ENCODE measurements at places on chromosomes 12 and 14. TPM values are rescaled to one million over a fixed set of nuclear protein-coding genes. Genes with fewer than 3 reads are reported as not detected.
A peak's percentile ranks its signal among the peaks of the same experiment; 100 is the strongest.

PUS7L gene
- total RNA-seq, result 10.7 TPM

- no peak for DNase-seq
Observed at GRCh38 chr12:22733756-22734155, 108.8 kb downstream of the ETNK1 start.

SERPINA4 gene
- total RNA-seq, result not detected

KRT4 gene
- not detected for total RNA-seq

MIP gene
- not detected for total RNA-seq

DNA sequence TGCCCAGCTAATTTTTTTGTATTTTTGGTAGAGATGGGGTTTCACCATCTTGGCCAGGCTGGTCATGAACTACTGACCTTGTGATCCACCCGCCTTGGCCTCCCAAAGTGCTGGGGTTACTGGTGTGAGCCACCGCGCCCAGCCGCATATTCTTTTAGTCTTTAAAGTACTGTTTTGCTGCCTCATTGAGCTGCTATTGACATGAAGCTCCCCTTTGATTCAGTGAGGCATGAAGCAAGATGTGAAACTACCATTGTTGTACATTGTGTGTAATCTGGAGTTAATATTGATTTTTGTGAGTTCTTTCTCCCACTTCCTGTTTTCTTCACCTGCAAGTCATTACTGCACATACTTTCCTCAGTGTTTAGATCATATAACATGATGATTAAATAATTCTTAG is 80.8 kb downstream of the MNAT1 start:
- DNase-seq, result no peak

DNA sequence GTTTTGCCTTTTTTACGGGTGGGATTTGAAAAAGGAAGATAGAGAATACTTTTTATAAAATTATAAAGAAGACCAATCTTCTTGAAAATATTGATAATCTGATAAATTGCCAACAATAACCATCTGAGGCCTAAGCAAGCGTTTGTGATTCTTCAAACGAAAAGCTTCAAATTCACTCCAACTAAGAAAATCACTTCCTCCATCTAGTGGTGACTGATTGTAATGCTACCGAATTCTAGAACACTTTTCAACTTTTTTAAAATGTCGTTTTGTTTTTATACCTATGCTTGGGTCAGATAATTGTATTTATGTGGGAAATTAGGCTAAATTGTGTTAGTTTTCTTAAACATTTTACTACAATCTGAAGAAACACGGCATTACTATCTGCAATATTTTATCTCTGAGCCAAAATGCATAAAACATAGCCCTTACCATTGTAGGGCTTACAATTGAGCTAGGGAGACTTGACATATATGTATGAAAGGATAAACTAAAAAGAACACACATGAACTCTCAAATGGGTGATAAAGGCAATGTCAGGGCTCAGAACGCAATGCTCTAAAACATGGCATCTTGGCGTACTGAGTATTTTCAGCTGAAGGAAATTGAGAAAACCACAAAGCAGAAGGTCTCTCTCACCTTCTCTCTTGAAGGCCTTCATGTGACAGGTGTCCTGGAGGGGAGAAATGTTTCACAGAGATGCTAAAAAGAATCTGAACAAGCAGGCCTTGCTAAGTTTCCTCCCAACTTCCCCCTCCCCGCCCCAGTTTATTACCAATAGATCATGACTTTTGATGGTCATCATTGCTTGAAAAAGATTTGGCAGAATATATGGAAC is 36.8 kb upstream of the G2E3 start:
- DNase-seq, result no peak

GRCh38 chr14:32329146-32329545 is at the start of gene AKAP6:
Gene AKAP6 (plus strand): TSS chr14:32329298. CDS start chr14:32433494, 104,196 bp downstream.
- DNase-seq, result no peak

- no peak for DNase-seq
Observed at GRCh38 chr12:106254724-106255123, 6.9 kb upstream of the CKAP4 start.

DNA sequence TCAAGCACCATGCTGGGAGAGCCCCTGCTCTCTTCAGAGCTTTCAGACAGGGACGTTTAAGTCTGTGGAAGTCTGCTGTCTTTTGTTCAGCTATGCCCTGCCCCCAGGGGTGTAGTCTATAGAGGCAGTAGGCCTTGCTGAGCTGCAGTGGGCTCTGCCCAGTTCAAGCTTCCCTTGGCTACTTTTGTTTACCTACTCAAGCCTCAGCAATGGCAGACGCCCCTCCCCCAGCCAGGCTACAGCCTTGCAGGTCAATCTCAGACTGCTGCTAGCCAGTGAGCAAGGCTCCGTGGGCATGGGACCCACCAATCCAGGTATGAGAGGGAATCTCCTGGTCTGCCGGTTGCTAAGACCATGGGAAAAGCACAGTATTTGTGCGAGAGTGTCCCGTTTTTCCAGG is 37.4 kb upstream of the C12orf71 start:
- no peak for DNase-seq

- DNase-seq, result no peak
Observed at GRCh38 chr12:166425-167075, 47.4 kb downstream of the SLC6A12 start.

- peak; percentile 79 for DNase-seq
Observed at GRCh38 chr12:52151837-52152783, 39.7 kb downstream of the KRT80 start.

C12orf50 gene
- not detected for total RNA-seq

GRCh38 chr14:69354383-69355153 is 43.5 kb downstream of the ERH start:
- DNase-seq, result peak; percentile 50

GRCh38 chr12:130649101-130650045 is 66.7 kb downstream of the RIMBP2 start:
- DNase-seq, result no peak

DNA sequence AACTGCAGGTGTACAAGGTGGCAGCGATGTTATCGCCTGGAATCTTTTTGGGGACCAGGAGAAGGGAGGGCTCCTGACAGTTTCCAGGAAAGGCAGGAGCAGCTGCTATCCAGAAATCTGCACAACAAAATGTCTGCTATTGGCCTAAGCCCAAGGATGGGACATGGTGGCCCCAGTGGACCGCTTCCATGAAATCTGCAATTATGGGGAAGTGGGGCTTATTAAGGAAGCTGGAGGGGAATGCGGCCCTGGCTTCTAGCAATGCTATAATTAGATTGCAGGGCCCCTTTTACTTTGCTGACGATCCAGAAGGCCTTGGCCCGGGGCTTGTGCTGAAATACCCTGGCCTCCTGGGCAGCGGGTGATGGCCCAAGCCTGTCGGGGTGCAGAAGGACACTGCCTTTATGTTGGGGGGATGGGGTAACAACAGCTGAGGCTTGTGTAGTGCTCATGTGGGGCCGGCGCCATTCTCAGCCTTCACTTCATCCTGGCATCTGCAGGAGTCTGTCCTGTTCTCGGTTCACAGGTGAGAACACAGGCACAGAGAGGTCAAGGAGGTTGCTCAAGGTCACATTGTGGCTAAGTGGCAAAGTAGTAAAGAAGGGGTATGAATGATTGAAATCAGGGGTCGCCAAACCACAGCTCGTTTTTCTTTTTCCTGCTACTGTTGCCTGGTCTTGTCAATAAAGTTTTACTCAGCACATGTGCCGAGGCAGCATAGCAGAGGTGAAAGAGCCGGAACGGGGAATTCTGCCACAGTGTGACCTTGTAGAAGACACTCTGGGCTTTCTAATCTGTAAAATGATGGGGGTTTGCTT is 153.5 kb downstream of the RBM19 start:
- no peak for DNase-seq

SSPN gene
- total RNA-seq, result not detected

WDR20 gene
- total RNA-seq, result 50.7 TPM

DNA sequence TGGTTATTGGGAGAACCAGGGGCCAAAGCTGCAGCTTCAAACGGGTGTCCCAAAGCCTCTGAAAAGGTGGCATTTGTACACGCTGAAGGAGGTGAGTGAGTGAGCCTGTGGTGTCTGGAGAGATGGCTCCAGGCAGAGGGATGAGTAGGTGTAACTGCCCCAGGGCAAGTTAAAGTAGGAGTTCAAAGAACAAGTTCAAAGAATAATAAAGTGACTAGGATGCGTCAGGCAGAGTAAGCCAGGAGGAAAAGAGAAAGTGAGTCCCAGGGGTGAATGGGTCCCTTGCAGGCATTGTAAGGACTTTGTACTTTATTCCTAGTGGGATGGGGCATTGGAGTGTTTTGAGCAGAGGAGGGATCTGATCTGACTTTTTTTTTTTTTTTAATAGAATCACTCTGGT is 201.4 kb upstream of the PWP1 start:
- no peak for DNase-seq

HCAR3 gene
- 1.3 TPM for total RNA-seq

MAX gene
- total RNA-seq, result 312 TPM

GRCh38 chr14:95811813-95812212 is 64.8 kb upstream of the TUNAR start:
- no peak for DNase-seq

GRCh38 chr14:35789651-35790050 is 19.4 kb downstream of the RALGAPA1 start:
- DNase-seq, result no peak

DNA sequence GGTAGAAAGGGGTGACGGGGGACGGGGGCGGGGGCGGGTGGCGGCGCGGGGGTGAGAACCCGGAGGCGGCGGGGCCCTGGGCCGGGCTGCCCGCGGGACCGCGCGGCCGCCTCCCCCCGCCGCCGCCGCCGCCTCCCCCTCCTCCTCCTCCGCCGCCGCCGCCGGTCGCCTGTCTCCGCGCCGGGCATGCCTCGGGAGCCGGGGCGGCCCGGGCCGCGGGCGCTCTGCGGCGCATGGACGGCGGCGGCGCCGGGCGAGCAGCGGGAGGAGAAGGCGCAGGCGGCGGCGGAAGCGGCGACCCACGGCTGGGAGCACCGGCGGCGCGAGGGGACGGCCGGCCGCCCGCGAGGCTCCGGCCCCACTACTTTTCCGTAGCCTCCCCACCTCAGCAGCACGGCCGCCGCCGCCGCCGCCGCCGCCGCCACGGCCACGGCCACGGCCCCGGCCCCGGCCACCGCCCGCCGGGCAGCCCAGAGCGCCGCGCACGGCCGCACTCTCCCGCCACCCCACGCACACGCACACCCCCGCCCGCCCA is at the start of gene NPAS3:
TSS of gene NPAS3 (plus strand) at position 161 of the 535 bp plus-strand sequence.
- DNase-seq, result no peak

- DNase-seq, result no peak
Observed at GRCh38 chr12:15538881-15539280, 216.6 kb downstream of the PTPRO start.

MGP gene
- 1.7 TPM for total RNA-seq

TEX52 gene
- total RNA-seq, result not detected

FAR2 gene
- total RNA-seq, result 8.5 TPM

BIN2 gene
- total RNA-seq, result 216 TPM

CLECL1 gene
- total RNA-seq, result 1.5 TPM
